Left renal pelvis (tissue), 4 donors: ENCODE measurements at places on chromosomes 7 and 10.

- no peak for DNase-seq
Measured at GRCh38 chr10:90982406-90983008, 61.6 kb upstream of the ANKRD1 start.

DNA sequence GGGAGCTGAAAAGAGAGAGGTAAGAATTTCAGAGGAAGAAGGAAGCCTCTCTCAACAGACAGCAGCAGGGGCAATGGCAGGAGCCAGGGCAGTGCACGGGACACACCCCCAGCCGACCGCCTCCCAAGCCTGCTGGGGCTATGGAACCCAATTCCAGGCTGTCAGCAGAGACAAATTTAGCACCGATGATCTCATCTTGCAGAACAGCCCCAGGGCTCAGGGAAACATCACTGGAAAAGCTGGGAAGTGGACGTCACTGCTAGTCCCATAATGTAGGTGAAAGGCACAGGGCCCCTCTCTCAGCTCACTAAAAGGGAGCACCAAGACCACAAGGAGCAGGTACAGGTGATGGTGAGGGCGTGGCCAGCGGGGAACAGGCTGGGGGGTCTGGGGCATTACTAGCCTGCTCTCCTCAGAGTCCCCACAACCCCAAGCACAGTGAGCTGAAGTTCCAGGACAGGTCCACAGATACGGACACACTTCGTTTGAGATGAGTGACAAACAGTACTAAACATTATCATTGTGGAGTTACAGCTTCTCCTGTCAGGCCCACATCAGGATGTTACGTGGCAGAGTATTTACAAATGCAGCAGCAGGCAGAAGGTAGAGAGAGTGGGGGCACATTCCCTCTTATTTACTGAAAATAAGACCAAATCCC, 103.7 kb downstream of the PLXNA4 start:
- no peak for DNase-seq

GRCh38 chr7:29588212-29588611, 24.6 kb downstream of the PRR15 start:
- no peak for DNase-seq

DNA sequence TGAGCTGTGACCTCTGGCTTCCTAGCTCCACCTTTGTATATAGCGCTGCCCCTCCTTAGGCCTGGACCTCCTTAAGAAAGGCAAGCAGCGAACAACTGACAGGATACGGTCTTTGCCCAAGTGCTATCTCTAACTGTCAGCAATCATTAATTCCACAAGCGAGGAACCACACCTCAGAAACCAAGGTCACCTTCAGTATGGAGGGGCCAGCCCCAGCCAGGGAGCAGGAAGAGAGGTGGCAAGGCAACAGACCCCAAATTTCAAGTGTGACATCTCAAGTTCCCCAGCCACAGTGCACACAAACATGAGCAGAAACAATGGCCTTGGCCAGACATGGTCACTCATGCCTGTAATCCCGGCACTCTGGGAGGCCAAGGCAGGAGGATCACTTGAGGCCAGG, 4.8 kb upstream of the AOC1 start:
- no peak for DNase-seq

- no peak for DNase-seq
Measured at GRCh38 chr7:135666156-135666555, 3.8 kb downstream of the STMP1 start.

DNA sequence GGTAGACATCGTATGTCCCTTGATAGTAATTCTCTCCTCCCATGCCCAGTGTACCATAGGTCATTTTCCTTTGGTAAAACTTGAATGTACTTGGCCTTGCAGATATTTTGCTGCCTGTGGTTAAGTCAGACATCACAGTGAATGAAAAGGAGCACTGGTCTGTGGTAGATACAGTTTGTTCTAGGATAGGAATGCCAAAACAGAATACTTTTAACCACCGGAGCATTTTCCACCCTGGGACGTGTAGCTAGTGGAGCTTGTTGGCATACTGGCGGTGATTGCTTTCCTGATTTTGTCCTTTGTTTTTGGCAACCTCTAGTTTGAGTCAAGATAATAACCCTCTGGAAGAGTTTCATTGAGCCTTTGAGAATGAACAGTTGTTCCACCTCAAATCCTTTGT, 92.0 kb upstream of the BMPER start:
- no peak for DNase-seq
